ENCODE measurements at places on chromosomes 5 and 9. TPM values are rescaled to one million over a fixed set of nuclear protein-coding genes. Genes with fewer than 3 reads are reported as not detected.

WNT8A gene
- not detected for total RNA-seq

GRCh38 chr9:116154334-116154975 is 864 bp downstream of the PAPPA start:
- no peak for DNase-seq

DNA sequence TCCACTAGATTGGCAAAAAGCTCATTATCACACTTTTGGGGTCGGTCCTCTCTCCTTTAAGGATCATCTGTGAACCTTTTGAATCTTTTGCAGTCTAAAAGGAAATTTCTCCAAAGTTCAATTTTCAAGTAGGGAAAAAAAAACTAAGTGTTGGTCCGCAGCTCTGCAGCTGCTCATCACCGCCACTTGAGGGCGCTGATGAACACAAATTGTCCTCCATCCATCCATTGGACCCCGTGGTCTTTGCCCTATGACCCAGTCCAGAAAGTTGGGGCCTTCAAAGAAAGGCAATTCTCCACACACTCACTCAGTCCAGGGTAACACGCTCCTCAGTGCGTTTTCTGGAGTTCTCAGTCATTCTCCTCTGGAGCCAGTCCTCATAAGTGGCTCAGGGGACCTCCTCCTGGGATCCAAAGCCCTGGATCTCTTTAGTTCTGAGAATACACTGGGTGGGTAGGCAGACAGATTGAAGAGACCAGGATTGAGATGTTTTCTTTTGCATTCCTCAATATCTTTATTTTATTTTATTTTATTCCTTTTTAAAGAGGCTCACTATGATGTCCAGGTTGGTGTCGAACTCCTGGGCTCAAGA is 63.6 kb upstream of the SLC28A3 start:
- DNase-seq, result no peak

DNA sequence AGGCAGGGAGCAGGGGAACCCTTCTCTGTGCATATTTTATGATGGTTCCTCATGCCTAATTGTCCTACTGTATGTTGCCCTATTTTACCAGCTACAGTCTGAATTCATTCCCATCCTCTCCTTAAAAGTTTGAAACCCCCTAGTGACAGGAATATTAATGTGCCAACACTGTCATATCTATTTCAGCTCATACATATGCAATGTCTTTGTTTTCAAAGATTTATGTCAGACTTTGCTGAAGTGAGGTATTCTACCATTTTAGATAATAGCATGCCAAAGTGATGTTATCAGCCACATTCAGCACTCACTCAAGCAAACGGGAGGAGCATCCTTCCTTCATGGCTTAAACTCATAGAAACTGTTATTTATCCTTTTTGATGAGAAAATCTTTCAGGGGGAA is 696.5 kb downstream of the NR2F1-AS1 start:
- no peak for DNase-seq

GRCh38 chr5:171308453-171309275 is at the start of gene TLX3:
Gene TLX3 (plus strand): TSS chr5:171309248. CDS start chr5:171309366, 118 bp downstream.
- no peak for DNase-seq

DNA sequence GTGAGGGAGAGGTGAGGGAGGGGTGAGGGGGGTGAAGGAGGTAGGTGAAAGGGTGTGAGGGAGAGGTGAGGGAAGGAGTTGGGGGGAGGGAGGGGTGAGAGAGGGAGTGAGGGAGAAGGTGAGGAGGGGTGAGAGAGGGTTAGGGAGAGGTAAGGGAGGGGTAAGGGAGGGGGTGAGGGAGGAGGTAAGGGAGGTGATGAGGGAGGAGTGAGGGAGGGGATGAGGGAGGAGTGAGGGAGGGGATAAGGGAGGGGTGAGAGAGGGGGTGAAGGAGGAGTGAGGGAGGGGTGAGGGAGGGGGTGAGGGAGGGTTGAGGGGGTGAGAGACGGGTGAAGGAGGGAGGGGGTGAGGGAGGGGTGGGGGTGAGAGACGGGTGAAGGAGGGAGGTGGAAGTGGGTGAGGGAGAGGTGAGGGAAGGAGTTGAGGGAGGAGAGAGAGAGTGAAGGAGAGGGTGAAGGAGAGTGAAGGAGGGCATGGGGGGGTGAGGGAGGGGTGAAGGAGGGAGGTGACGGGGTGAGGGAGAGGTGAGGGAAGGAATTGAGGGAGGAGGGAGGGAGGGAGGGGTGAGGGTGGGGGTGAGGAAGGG is 18.5 kb downstream of the NINJ1 start:
- no peak for DNase-seq

DNA sequence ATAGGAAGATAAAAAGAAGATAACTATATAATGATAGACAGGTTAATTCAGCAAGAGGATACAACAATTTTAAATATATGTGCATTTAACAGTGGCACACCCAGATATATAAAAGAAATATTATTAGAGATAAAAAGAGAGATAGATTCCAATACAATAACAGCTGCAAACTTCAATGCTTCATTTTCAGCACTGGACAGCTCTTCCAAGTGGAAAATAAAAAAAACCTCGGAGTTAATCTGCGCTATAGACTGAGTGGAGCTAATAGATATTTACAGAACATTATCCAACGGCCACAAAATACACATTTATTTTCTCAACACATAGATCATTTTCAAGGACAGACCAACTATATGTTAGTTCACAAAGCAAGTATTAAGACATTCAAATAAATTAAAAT is 1229.5 kb upstream of the CDH6 start:
- DNase-seq, result no peak

ORM1 gene
- total RNA-seq, result 0.64 TPM

NXNL2 gene
- not detected for total RNA-seq

- DNase-seq, result no peak
Observed at GRCh38 chr5:94944160-94944559, 325.7 kb downstream of the SLF1 start.

SLC2A8 gene
- 15.1 TPM for total RNA-seq

ADCY2 gene
- 1.2 TPM for total RNA-seq

SLC4A9 gene
- 0.22 TPM for total RNA-seq

- no peak for DNase-seq
Observed at GRCh38 chr9:87564111-87564510, 66.4 kb downstream of the DAPK1 start.

DNA sequence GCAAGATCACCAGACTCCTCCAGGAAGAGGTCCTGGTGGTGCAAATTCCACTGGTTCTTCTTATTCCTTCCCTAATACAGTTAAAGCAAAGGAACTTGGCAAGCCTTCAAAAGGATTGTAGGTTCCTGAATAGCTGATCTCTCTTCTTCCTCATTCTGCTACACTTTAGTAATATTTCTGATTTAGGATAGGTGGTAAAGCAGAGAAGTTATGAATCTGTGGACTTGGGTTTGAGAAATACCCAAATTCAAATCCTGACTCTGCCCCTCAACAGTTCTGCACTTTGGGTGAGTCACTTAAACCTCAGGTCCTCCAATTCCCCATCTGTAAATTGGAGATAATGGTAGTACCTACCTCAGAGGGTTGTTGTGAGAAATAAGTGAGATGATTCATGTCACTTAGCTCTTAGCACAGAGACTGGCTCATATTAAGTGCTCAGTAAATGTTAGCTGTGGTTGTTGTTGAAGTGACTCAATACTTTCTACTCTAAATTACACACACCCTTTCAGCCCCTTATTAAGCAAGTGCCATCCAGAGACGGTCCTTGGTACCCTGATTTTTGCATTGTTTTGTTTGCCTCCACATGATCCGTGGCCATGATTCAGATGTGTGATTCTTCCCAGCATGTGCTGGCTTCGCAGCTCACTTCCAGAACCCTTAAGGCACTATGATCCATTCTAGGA is 5.2 kb downstream of the SH3RF2 start:
- DNase-seq, result no peak

GRCh38 chr5:197892-198489 is 6.7 kb downstream of the LRRC14B start:
- peak; percentile 39 for DNase-seq

FAM221B gene
- total RNA-seq, result not detected

- DNase-seq, result no peak
Observed at GRCh38 chr9:135388530-135388929, 91.1 kb upstream of the PPP1R26 start.

DNA sequence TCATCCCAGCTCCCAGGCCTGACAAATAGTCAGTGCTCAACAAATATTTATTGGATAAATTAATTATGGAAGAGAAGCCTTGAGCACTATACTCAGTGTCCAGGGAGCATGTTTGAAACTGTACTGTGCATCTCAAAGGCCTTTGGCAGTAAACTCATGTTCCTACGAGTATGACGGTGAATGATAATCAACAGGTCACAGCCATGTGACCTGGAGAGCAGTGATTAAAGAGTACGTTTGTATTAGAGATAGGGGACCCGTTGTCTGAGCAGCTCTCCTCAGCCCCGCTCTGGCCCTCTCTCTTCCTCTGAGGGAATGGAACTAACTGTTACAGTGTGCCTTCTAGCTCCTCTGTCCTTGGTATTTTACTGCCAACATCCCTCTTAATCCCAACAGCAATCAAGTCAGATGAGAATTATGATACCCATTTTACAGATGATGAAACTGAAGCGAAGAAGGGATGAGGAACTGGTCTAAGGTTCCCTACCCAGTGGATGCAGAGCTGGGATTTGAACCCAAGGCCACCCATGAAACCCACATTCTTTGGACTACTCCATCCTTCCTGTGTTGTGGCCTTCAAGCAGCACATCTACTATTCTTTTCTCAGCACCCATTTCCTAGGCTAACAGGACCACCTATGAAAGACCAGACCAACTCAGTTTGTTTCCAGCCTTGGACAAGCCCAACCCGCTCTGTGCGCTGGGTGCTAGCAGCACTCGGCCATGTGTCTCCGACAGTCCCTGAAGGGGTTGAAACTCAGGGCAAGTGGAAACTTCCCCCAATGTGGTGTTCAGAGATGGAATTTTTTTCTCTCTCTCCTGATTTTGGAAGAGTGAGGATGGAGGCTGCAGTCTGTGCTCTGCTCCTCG is 34.9 kb downstream of the SPRY4 start:
- DNase-seq, result no peak

- no peak for DNase-seq
Observed at GRCh38 chr5:67530609-67531255, 334.1 kb upstream of the CD180 start.

- DNase-seq, result no peak
Observed at GRCh38 chr5:154395407-154396106, 50.2 kb upstream of the SAP30L start.

- no peak for DNase-seq
Observed at GRCh38 chr9:96022445-96023051, 147.1 kb downstream of the ERCC6L2 start.

DNA sequence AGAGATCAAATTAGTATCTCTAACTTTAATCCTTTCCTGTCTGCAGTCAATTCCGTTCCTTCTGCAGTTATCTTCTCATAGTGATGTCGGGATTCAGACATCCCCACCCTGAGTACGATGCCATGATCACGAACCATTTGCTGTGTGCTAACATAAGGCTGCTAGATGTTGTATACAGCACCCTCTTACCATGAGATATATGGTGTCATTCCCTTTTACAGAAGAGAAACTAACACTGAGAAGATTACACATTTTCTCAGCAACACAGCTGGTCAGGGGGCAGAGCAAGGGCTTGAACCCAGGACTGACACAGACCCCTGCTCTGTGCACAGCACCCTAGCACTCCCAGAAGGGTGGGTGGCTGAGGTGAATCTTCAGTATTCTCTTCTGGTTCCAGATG is 46.9 kb upstream of the HSD17B4 start:
- DNase-seq, result no peak

- no peak for DNase-seq
Observed at GRCh38 chr9:33443047-33443446, 4.3 kb downstream of the AQP3 start.

TLX3 gene
- total RNA-seq, result not detected

ERAP2 gene
- 10.7 TPM for total RNA-seq

GRCh38 chr9:549455-549997 is 292.0 kb upstream of the DMRT1 start:
- no peak for DNase-seq

GRCh38 chr5:115349001-115349817 is 52.8 kb upstream of the CCDC112 start:
- DNase-seq, result no peak
